ENCODE measurements at places on chromosomes 16 and 17.

GRCh38 chr16:10737068-10737625 lies 6.5 kb upstream of the NUBP1 start:
- DNase-seq = peak; percentile 21

GRCh38 chr17:39402890-39403605 lies 1.6 kb upstream of the FBXL20 start:
- DNase-seq = no peak

DNA sequence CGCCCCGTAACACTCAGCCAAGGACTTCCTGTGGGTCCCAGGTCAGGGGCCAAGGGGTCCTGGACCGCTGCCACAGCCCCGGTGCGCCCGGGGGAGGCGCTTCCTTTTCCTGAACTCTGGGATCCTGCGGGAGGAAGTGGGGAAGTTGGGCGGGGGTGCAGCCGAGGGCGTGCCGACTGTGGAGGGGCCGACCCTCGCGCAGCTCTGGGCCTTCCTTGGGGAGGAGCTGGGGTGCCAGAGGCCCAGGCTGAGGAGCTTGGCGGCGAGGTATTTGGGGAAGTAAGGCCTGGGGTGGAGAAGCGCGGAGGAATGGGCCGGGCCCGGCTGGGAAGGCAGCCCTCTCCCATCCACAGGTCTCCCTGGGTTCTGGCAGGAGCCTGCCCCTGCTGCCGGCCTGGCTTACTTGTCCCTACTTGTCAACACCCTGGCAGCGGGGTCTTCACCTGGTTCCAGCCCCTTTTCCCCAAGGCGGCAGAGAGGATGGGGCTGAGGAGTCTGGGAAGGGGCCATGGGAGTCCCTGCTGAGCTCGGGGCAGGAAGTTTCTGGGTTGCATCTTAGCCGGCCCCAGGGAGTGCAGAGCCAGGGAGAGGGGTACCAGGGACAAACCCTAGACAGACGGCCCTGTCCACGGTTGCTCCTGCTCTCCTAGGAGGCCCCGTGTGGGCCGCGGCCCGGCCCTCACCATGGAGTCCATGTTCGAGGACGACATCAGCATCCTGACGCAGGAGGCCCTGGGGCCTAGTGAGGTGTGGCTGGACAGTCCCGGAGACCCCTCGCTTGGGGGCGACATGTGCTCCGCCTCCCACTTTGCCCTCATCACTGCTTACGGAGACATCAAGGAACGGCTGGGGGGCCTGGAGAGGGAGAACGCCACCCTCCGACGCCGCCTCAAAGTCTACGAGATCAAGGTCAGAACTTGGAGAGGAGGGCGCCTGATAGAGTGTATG lies 1.7 kb downstream of the TBKBP1 start:
- DNase-seq = no peak

- no peak for DNase-seq
Observed at GRCh38 chr16:87040169-87041117, 276.7 kb downstream of the C16orf95 start.

DNA sequence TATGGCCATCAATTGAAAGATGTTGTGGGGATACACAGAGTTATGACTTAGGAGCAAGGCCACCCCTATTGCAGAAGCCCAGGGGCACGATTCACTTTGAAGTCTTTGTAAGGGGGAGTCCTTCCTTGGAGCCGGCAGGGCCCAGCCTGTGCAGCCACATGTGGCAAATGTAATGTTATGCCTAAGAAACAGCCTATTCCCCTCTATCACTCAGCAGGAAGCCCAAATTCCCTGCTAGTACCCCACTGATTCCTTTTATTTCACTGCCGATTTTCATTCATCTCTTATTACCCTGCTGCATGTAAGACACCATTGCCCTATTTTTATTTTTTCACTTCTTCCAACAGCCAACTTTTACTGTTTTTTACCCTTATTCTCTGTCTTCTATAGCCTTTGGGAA lies 233.2 kb downstream of the PMP22 start:
- DNase-seq = no peak

DNA sequence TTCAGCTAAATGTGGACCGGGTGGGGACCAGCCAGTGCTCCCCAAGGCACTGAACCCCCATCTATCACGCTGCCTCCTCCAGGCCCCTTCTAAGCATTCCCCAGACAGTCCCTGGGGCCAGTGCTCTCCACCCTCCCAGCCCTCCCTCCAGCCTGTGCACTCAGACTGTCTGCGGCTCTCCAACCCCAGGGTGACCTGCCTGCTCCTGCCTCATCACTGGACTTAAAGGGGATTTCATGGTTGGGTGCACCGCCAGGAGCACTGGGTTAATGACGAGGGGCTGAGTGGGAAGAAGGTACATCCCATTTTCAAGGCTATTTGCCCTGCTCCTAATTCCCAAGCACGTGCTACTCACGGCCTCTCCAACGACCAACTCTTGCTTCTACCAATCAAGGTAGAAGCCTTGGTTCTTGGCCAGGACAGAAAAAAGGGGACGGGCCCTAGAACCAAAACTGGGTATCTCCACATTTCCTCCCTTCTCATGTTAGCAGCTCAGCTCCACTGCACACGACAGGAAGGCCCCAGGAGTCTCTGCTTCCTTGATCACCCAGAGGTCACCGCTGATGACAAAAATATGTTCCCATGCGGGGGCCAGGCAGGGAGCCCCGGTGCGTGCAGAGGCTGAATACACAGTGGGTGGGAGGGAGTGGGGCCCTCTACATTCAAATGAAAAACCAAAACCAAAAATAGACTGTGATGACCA lies 3.5 kb upstream of the ABR start:
- no peak for DNase-seq

DNA sequence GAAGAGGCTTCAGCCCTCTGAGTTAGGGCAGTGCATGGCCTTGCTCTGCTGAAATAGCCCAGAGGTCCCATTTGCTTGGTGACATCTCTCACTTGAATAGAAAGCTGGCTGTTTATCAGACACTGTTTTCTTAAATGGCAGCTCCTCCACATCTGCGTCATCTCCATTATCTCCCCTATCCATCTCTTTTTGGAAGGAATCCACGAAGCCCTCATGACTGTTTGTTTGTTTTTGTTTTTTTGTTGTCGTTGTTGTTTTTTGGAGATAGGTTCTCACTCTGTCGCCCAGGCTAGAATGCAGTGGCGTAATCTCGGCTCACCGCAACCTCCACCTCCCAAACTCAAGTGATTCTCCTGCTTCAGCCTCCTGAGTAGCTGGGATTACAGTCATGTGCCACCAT lies 16.6 kb downstream of the NAA60 start:
- no peak for DNase-seq

DNA sequence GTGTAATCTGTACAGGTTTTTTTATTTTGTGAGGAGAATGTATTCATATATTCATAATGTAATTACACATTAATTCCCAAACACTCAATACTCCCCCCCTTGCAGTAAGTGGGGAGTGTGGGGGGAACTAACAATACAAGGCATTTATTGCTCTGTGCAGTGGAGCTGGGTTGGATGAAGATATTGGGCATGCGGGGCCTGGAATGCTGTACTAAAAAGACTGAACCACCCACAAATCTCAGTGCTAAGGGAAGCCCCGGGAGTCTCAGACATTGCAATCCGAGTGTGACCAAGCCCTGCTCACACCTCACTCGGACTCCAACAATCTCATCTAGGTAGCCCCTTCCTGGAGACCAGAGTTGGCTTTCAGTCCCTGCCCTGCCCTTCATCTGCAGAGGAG lies 6.0 kb downstream of the PLLP start:
- DNase-seq = no peak

DNA sequence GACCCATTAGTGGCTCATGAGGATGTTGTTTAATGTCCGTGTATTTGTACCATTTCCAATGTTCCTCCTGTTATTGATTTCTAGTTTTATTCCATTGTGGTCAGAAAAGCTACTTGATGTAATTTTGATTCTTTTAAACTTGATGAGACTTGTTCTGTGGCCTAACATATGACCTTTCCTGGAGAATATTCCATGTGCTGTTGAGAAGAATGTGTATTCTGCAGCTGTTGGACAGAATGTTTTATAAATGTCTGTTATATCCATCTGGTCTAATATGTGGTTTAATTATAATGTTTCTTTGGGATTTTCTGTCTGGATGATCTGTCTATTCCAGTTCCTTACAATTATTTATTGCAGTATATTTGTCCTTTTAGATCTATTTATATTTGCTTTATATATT lies 2.9 kb upstream of the ABCA10 start:
- no peak for DNase-seq

- no peak for DNase-seq
Observed at GRCh38 chr16:25279491-25279890, 21.8 kb upstream of the ZKSCAN2 start.

DNA sequence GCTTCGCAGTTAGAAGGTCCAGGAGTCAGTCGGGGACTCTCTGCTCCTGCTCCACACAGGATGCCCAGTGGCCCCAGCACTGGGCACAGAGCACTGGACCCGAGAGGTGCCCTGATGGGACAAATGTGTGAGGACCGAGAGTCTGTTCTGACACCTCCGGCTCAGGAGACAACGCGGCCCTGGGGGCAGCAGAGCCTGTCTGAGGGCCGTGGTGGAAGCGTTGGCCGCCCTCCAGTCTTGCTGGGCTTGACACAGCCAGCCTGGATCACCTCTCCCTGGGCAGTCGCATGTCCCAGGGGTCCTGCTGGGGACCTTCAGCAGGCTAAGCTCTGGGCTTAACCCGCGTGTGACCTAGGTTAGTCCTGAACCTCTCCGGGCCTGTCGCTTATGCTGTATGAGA lies 23.1 kb downstream of the LGALS9 start:
- no peak for DNase-seq

- DNase-seq = no peak
Observed at GRCh38 chr16:51326131-51326856, 175.2 kb upstream of the SALL1 start.

- no peak for DNase-seq
Observed at GRCh38 chr17:7437950-7438614, 1.2 kb upstream of the FGF11 start.

- DNase-seq = peak; percentile 41
Observed at GRCh38 chr17:68456339-68457167, 743 bp downstream of the WIPI1 start.

- DNase-seq = no peak
Observed at GRCh38 chr17:35460354-35460851, 11.8 kb upstream of the SLFN13 start.

DNA sequence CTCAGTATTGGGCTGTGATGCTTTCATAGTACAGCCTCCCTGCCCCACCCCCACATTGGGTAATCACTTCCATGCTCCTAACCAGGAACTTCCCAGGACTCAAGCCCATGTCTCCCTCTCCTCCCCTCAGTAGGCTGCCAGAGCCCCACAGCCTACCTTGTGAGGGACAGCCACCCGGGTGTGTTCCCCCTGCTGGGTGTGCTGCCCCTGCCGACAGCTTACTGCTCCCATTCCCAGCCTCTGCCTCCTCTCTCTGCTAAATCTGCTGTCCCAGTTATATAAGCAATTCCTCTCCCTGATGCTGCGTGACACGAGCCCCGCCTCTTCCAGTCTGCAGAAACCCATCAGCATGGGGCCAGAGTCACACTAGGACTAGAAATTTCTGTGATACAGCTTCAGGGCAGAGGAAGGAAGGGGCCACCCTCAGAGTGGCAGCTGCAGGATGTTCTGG lies at the start of gene RSKR:
Gene RSKR (minus strand): TSS at position 255 of the 451 bp plus-strand sequence. CDS start 24 bp downstream, at position 231.
- no peak for DNase-seq
